Muscle of back (tissue), 13 donors: ENCODE measurements at places on chromosomes 12 and 14. TPM values are rescaled to one million over a fixed set of nuclear protein-coding genes. Genes with fewer than 3 reads are reported as not detected.
A peak's percentile ranks its signal among the peaks of the same experiment; 100 is the strongest.

Gene MAP1LC3B2
- 8.6 TPM for polyA plus RNA-seq

Gene EFS
- 38.2 TPM for polyA plus RNA-seq

Gene RNU6-8
- polyA plus RNA-seq, result not detected

Gene TMCC3
- polyA plus RNA-seq, result 26.4 TPM

Gene CAPZA3
- not detected for polyA plus RNA-seq

Gene PTHLH
- 2.3 TPM for polyA plus RNA-seq

DNA sequence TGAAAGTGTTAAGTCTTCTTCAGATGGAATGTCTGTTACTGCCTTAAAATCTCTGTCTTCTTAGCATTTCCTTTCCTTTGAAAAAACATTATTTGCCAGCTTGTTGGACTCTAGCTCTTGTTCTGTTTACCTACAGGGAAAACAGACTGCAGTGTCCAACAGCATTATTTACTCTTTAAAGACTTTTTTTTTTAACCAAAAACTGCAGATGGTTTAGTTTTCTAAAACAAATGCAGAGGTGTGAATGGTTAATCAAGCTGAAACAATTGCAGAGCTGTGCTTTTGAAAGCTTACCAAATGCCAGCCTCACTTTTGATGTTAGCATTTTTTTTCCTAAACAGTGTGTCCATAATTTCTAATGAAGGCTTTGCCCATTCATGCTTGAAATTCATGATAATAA is 323.3 kb downstream of the TMEM117 start:
- no peak for DNase-seq

DNA sequence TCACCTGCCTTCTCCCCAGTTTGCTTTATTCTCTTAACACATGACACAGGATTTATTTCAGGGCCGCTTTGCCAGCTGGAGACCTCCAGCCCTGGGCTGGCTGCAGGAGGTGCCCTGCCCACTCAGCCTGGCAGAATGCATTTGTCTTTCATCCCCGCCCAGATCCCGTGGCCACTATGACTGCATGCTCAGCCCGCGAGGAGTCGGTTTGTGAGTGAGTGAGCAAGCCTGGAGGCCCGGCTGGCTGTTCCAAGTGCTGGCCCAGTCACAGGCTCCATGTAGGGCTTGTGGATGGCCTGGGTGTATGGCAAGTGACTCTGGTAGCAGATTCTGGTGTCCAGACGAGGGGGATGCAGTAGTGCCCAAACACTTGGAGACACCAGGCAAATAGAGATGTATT is 2.1 kb downstream of the TDP1 start:
- DNase-seq, result no peak

DNA sequence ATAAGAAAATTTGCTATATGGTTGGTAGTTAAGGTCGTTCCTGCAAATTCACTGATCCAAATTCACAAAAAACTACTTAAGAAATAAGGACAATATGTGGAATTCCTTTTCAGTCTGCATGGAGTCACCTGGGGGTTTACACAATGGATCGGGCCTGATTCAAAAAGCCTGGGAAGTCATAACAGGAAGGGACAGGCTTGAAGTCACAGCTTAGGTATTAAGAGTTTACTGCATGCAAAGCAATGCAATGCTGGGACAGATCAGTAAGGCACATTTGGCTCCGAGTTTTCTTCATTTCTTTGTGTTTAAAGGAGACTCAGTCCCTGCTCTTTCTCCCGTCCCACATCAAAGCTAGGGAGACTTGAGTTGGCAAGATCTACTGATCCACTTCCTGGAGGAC is 153.3 kb downstream of the NTF3 start:
- DNase-seq, result no peak

GRCh38 chr12:15731940-15732339 is 57.2 kb downstream of the EPS8 start:
- DNase-seq, result no peak

DNA sequence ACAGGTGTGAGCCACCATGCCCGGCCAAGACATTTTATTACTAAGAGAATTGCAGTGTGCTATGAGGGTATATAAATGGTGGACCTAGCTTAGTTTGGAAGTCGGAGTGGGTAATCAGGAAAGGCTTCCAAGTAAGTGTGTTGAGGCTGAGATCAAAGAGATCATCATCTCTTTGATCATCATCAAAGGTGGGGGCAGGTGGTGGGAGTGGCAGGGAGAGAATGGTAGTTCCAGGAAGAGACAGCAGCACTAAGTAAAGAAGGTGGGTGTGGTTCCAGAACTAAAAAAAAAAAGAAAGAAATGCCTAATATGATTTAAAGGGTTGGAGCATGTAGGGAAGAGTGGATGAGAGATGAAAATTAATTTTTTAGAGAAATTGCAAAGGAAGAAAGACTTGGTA is 14.7 kb downstream of the SLC4A8 start:
- no peak for DNase-seq

DNA sequence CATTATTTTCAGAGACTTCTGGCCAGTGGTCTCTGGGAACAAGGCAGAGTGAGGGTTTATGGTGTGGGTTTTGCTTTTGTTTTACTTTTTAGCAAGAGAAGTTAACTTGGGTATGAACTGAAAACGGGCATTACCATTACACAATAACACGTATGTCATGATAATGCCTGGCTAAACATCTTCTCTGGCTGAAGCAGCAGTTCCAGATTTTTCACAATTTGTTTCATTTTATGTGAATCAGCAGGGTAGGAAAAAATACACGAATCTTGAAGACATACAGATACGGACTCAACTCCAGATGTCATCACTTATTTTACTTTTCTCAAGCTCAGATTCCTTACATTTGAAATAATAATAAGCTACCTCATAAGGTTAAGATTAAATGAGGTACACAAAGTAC is 2.5 kb upstream of the PCNX4 start:
- DNase-seq, result no peak

- DNase-seq, result no peak
Observed at GRCh38 chr12:103851127-103851526, 10.1 kb upstream of the NT5DC3 start.

DNA sequence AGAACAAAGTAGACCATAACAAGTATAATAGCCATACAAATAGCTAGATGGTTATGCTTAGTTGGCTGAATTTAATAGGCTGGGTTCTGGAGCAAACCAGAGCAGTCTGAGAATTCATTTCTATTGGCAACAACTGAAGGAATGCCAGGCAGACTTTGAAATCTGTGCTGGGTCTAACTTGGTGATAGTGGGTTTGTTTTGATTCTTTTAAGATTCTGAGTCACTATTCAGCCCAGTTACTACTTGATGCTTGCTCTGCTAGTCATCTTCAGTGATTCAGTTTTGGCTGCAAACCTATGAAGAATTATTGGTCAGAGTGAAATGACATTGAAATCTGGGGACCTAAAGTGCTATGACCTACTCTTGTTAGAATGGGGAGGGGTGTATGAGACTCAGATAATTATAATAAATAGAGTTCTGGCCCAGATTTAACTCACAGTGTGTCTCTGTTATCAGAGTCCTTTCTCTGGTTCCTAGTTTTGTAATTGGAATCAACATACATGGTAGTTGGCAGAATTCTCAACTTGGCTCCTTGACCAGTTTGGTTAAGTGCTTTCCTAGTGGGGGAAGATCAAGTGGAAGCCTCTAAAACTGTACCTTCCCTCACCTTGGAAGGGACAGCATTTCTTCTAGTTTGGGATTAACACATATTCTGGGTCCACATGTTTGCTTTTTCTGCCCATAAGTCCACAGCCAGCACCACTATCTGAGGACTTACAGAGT is 43.5 kb downstream of the MNAT1 start:
- DNase-seq, result peak; percentile 80

DNA sequence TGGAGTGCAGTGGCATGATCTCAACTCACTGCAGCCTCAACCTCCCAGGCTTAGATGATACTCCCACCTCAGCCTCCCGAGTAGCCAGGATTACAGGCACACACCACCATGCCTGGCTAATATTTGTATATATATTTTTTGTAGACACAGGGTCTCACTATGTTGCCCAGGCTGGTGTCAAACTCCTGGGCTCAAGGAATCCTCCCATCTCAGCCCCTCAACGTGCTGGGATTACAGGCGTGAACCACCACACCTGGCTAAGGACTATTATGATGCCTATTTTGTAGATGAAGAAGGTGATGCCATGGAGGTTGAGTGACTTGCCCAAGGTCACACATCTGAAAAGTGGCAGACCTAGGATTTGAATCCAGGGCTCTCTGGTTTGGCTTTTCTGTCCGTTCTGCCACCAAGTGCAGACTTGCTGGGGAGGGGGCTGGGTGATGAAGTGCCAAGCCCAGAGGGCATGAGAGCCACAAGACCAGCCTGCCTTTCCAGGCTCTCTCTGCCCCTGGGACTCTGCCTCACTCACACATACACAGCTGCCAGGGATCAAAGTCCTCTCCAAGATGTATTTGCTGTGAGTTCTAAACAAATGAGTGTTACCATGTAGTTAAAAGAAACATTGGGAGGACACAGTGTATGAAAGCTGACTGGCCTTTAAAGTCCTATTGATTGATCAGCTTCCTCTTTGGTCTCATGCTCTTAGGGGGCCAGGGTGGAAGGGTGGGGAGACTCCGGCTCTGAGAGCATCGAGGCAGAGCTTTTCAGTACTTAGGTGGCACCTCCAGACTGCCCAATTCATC is 21.3 kb upstream of the RBM19 start:
- no peak for DNase-seq

- peak; percentile 42 for DNase-seq
Observed at GRCh38 chr12:19273482-19274330, 144.2 kb downstream of the PLEKHA5 start.

DNA sequence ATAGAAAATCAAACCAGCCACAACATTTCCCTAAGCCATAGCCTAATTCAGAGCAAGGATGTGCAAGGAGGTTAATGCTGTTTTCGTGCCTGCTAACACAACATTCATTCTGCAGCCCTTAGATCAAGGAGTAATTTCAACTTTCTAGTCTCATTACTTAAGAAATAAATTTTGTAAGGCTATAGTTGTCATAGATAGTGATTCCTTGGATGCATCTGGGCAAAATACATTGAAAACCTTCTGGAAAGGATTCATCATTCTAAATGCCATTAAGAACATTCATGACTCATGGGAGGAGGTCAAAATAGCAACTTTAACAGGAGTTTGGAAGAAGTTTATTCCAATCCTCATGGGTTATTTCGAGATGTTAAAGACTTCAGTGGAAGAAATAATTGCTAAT is 283.2 kb downstream of the RPAP3 start:
- no peak for DNase-seq

GRCh38 chr12:39235990-39236767 is 206.7 kb downstream of the KIF21A start:
- no peak for DNase-seq

- no peak for DNase-seq
Observed at GRCh38 chr14:91331721-91332120, 85.9 kb downstream of the CCDC88C start.
